NCI-H2171 treated with DMSO at 0.1 percent for 48 hours (cell line): ENCODE measurements at places on chromosomes 2 and 18.

GRCh38 chr2:47699533-47700215 lies 83.3 kb upstream of the MSH6 start:
- no peak for DNase-seq

DNA sequence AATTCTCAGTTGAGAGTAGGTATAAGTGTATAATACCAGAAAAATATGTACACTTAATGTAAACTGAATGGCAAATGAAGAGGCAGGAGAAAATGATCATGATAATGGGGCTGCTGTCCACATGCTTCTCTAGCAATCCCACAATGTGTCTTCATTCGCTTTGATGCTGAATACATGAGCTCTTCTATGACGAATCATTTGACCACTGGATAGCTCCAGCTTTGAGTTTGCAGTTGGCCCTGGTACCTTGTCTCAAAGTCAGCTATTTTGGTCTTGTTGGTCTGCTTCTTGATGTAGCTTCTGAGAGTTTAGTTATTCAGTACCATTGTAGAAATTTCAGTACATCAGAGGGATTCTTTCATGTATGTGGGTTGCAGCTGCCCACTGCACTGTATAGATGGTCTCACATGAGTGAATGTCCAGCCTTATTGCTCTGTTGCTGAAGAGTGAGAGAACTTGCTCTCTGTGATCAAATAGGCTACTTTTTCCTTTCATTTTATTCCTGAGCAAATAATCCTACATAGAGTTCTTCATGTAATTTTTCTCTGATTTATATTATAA lies 105.1 kb downstream of the TTC27 start:
- no peak for DNase-seq

- no peak for DNase-seq
Observed at GRCh38 chr2:216066230-216066629, 15.4 kb downstream of the PECR start.

DNA sequence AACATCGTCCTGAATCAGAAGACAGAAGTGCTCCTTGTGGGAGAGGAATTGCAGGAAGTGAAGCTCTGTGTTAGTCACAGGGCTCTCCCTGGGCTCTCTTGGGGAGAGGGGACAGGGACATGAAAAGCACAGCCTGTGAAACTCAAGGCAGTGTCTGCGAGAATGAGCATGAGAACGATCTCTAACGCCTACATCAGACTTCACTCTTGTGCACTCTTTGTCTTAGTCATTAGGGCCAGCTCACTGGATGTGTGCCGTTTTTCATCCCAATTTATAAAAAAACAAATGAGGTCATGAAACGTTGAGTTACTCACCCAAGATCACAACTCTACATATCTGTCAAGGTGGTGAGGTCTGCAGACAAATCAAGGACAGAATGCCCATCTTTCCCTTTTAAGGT lies 27.0 kb upstream of the TWIST2 start:
- DNase-seq = no peak
